NCI-H2081 (cell line): ENCODE measurements at places on chromosomes 1 and 21.

DNA sequence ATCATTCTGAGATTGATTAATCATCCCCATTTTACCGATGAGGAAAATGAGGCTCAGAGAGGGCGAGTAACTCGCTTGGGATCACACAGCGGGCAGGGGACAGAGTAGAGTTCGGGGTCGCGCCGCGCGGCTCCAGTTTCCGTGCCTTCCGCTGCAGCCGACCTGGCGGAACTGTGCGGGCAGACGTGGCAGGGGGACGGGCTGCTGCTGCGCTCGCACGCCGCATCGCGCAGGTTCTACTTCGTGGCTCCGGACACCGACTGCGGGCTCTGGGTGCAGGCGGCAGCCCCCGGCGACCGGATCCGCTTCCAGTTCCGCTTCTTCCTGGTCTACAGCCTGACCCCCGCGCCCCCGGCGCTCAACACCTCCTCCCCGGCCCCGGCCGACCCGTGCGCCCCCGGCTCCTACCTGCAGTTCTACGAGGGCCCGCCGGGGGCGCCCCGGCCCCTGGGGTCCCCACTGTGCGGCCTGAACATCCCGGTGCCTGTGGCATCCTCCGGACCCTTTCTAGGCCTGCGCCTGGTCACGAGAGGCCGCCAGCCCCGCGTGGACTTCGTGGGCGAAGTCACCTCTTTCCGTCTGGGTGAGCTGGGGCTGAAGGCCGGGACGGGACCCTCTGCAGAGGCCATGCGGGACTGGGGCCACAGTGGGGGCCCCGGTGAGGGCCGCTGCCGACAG, 2.3 kb downstream of the LDLRAD2 start:
- DNase-seq, result no peak

DNA sequence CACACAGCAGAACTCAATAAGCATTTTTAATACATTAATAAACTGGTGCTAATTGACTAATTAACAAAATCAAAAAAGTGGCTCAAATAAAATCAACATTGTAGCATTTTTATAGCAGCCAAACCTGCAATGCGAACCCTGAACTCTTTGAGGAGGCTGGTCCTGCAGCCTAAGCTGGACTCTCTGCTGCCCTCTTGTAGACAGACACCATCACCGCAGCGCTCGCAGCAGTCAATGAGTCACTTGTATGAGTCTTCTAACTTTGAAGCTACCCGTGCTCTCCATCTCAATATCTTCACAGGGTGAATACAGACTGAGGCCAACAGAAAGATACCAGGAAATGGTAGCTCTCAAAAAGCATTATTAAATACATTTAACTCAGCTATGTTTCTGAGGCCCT, 9.7 kb upstream of the KRTAP7-1 start:
- no peak for DNase-seq

- DNase-seq, result peak; percentile 76
Observed at GRCh38 chr1:22717037-22717760, 6.6 kb downstream of the EPHB2 start.

GRCh38 chr1:206986402-206986801, 16.1 kb upstream of the FCAMR start:
- no peak for DNase-seq

DNA sequence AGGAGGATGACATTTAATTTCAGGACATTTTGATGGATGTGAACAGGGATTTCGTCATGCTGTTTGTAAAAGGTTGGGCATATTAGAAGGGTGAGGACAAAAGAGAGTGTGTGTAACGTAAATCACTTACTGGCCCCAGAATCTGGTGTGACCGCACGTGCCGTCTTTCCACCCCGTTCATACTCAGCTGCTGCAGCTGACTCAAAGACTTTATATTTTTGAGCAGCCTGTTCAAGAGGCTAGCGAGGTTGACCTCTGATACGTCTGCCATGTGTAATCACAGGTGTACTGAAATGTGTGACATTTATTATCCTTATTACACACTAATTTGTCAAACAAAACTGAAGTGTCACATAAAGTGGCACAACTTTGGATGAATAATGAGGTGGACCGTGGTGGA, 66.5 kb upstream of the ERRFI1 start:
- DNase-seq, result no peak

GRCh38 chr1:117942293-117942692, 12.8 kb downstream of the WDR3 start:
- DNase-seq, result no peak

DNA sequence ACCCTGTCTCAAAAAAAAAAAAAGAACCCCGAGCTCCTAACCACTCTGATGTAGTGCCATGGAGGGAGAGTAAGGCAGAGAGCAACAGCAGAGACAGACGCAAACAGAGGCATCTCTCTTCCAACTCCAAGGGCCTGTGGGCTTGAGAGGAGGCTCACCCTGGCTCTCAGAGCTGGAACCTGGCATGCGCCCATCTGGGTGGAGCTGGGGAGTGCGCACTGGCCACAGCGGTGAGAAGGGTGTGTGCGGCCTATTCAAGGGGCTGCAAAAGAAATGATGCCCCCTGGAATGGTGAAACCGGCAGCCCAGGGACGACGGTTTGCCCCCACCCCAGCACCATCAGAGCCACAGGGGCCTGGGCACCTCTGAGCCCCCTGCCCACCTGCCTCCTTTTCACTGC, 17.6 kb downstream of the COL8A2 start:
- no peak for DNase-seq
